CD4-positive, alpha-beta T cell treated with Interleukin-21 for 1 hour (primary cell): ENCODE measurements at places on chromosomes 13 and 19.

DNA sequence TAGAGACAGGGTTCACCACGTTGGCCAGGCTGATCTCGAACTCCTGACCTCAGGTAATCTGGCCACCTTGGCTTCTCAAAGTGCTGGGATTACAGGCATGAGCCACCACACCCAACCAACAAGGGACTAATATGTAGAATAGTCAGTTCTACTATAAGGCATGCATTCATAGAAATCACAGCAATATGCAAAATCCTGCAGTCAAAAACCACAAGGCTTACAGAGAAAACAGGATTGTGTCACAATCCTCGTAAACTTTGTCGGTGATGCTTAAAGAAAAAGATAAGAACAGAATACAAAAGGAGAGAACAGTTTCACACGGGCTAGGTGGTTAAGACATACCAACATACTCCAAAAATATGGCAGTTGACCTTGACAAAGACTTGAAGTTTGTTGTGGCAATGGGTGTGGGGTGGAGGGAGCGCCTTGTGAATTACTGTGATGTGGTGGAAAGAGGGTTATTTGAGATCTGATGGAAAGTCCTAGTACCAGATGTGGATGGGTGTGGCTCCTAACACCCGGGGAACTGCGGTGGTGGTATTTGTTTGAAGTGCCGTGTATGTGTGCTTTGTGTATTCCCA is 12.4 kb downstream of the NOSIP start:
- peak; percentile 89 for DNase-seq

DNA sequence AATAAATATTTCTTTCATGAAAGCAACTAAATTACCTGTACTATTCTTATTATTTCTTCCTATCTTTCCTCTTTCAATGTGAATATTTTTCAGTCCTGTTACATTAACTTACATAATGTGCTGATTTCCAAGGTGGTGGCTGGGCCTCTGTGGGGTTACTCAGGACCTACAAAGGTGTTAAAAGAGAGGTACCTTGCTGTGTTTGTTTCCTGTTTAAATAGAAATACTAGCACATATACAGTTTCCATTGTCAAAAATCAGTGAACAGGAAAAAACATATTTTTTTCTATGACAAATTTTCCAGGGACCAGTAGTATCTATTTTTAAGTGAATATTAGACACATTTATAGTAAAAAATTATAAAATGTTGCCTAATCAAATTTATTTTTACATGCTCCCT is 8.7 kb upstream of the PCDH9 start:
- no peak for DNase-seq

DNA sequence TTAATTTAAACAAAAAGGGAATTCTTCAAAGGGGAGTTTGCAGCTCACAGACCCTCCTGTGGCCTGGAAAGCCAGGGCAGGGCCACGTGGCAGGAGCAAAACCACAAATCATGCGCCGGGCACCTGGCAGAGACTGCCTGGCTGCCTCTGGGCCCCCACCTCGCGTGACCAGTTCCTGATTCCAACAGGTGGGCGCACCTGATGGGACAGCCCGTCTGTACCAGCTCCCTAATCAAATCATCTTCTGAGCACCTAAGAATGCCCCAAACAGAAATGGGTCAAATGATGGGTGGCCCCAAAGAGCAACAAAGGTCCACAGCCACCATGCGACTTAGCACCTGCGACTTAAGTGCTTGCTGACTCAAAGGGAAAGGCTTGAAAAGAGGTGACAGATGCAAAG is 9.2 kb downstream of the TMTC4 start:
- no peak for DNase-seq

- no peak for DNase-seq
Observed at GRCh38 chr13:59641817-59642216, 521.9 kb downstream of the DIAPH3 start.

GRCh38 chr19:1311543-1312091 is 25.9 kb downstream of the EFNA2 start:
- DNase-seq: no peak

- no peak for DNase-seq
Observed at GRCh38 chr13:88288326-88288725, 617.2 kb downstream of the SLITRK5 start.

DNA sequence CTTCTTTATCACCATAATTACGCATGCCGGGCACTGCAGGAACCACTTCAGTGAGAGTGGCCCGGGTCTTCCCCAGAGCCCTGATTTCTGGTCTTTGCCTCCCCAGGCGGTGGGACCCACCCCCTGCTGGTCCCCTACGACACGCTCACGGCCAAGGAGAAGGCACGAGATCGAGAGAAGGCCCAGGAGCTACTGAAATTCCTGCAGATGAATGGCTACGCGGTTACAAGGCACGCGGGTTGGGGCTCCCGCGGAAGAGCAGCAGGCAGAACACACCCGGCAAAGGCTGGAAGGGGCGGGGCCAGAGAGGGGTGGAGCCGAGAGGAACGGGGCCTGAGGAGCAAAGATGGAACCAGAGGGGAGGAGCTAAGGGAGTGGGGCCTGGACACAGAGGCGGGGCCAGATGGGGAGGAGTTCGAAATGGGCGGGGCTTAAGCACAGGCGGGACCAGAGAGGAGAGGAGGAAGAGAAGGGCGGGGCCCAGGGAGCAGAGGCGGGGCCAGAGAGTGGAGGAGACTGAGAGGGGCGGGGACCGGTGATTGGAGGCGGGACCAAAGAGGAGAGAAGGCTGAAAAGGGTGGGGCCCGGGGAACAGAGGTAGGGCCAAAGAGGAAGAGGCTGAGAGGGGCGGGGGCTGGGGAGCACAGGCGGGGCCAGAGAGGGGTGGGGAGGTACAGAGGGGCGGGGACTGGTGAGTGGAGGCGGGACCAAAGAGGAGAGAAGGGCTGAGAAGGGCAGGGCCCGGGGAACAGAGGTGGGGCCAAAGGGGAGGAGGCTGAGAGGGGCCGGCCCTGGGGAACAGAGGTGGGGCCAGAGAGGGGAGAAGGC is 73.4 kb downstream of the RYR1 start:
- peak; percentile 92 for DNase-seq

DNA sequence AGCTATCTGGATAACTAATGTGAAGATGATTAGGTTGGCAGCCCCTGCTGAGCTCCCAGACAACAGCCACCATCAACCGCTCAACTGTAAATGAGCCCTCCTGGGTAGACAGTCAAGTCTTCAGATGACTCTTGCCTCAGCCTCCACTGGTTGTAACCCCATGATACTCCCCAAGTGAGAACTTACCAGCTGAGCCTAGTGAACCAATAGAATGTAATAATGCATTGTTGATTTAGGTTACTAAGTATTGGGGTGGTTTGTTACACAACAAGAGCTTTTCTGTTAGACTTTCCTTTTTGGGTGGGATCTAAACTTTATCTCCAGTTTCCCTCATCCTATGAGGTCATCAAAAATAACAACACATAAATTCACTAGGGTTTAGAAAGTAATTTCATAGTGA is 69.4 kb downstream of the CYSLTR2 start:
- no peak for DNase-seq

DNA sequence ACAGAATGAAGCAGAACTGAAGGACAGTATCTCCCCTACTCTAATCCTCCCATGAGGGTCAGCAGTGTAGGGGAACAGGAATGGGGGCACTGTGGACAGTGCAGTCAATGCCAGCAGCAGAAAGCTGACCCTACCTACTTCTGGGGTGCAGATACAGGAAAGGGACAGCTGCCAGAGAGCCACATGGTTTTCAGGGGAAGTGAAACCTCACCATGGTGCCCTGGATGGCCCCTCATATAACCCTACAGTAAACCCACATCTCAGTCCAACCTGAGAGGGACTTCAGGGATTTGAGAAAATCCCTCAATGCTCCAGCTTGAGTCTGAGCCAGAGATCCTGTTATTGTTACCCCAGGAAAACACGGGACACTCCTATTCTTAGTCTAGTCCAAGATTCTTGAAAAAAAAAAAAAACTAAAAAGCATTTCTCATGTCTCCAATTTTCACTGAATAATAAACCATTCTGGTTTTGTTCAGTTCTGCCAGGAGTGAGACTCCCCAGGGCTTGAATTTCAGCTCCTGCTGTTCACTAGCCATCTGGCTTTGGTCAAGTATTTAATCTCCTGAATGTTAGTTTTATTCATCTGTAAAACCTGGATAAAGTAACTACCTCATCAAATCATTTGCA is 511.6 kb upstream of the ARGLU1 start:
- no peak for DNase-seq

GRCh38 chr19:29446361-29446760 is 79.4 kb upstream of the VSTM2B start:
- DNase-seq: no peak

GRCh38 chr13:113422807-113423519 is 30.3 kb downstream of the ADPRHL1 start:
- no peak for DNase-seq

- no peak for DNase-seq
Observed at GRCh38 chr19:55147545-55148251, 1.3 kb downstream of the TNNT1 start.

GRCh38 chr13:94236872-94237271 is 242.6 kb downstream of the DCT start:
- DNase-seq: no peak

- DNase-seq: no peak
Observed at GRCh38 chr13:84234416-84234815, 352.1 kb upstream of the SLITRK1 start.

DNA sequence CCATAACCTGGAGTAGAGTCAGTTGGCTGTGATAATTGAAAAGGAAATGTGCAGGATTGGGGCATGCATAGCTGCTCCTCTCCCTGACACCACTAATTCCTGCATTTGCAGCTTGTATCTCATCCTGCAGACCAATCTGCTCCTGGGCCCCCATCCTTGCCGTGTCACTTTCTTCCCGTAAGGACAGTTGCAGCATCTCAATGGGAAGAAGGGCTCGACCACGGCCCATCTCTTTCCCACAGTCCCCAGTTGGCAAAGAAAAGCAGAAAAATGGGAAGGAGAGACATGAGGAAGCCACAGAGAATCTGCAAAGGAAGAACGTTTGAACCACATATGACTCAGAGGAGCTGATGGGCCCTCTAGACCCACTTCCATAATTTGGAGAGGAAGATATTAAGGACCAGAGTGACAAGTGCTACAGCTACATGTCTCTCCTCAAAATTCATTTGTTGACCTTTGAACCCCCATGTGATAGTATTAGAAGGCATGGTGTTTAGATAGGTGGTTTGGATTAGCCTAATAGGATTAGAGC is 1.8 kb upstream of the SIGLEC12 start:
- no peak for DNase-seq

GRCh38 chr13:89465366-89465765 is 1794.2 kb downstream of the SLITRK5 start:
- DNase-seq: no peak

GRCh38 chr19:11486661-11487503 is 6.0 kb upstream of the ELAVL3 start:
- no peak for DNase-seq

- DNase-seq: peak; percentile 13
Observed at GRCh38 chr19:51096473-51097165, 11.6 kb downstream of the CTU1 start.

DNA sequence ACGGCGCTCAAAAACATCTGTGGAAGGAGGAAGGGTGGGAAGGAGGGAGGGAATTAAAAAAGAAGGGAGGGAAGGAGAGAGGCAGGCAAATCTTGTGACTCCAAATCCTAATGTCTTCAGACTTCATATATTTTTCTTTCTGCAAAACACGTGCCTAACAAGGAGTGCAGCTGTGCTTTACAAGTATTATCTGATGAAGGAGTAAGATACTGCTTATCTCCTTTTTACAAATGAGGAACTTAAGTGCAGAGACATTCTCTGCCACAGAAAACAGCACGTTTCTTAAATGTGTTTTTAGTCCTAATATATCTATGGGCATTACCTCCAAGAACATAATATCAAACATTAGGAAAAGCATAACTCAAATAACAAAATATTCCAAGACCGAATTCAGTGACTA is 6.5 kb downstream of the FLT3 start:
- no peak for DNase-seq

GRCh38 chr19:5182751-5183150 is 157.9 kb downstream of the PTPRS start:
- DNase-seq: no peak

- DNase-seq: peak; percentile 64
Observed at GRCh38 chr19:13207846-13208671, 57.8 kb downstream of the IER2 start.

GRCh38 chr19:46678110-46678732 is 17.2 kb upstream of the DACT3 start:
- DNase-seq: peak; percentile 71

- DNase-seq: no peak
Observed at GRCh38 chr13:24002206-24002815, 105.0 kb upstream of the C1QTNF9B start.

DNA sequence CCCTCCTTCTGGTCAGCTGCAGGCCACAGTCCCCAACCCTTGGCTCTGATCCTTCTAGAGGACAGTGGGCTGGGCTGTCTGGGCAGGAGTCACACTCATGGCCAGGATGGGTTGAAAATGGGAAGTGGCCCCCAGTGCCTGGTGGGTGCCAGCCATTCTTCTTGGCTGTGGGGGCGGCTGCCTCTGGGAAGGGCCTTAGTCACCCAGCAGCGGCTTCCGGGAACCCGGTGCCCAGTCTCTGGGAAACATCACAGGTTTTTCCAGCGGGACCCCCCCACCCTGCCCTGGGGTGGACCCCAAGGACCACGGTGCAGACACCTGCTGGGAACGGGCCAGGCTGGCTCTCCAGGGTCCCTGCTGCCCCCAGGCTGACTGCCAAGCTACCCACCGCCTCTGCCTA is 27.3 kb upstream of the SLC7A10 start:
- DNase-seq: no peak

GRCh38 chr19:46862974-46863632 is 2.3 kb downstream of the ARHGAP35 start:
- DNase-seq: no peak

GRCh38 chr13:48654511-48654910 is 782 bp downstream of the CYSLTR2 start:
- peak; percentile 11 for DNase-seq

- DNase-seq: no peak
Observed at GRCh38 chr19:50870417-50871089, 2.7 kb upstream of the KLK2 start.

- no peak for DNase-seq
Observed at GRCh38 chr19:41525989-41526388, 50.0 kb upstream of the CEACAM21 start.

DNA sequence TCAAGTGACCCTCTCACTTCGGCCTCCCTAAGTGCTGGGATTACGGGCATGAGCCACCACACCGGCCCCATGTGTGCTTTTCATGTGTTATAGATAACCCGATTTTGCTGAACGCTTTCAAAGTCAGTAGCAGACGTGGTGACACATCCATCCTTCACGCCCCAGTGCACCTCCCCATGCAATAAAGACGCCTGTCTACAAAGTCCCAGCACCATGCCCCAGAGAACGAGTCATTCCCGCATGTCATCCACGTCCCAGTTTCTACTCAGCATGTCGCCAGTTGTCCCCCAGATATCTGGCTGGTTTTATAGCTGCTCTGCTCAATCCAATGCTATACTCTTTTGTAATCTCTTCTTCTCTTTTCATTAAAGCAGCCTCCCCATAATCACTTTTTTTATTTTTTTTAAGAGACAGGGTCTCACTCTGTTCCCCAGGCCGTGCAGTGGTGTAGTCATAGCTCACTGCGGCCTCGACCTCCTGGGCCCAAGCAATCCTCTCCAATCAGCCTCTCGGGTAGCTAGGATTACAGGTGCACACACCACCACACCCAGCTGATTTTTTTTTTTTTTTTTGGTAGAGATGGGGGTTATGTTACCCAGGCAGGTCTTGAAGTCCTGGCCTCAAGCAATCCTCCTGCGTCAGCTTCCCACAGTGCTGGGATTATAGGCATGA is 42.5 kb downstream of the DNM2 start:
- peak; percentile 21 for DNase-seq

GRCh38 chr13:110343241-110343865 is 36.3 kb downstream of the COL4A2 start:
- DNase-seq: no peak

GRCh38 chr19:18500799-18501198 is 21.1 kb downstream of the ELL start:
- no peak for DNase-seq
